Stimulated activated CD8-positive, alpha-beta memory T cell treated with anti-CD3 and anti-CD28 coated beads, Interleukin-12 subunit alpha, Interleukin-12 subunit beta, amount 100 ng/mL, for 4 hours (primary cell): ENCODE measurements at places on chromosomes 11 and 22.

- DNase-seq, result no peak
Observed at GRCh38 chr11:29217901-29218300, 798.9 kb downstream of the KCNA4 start.

DNA sequence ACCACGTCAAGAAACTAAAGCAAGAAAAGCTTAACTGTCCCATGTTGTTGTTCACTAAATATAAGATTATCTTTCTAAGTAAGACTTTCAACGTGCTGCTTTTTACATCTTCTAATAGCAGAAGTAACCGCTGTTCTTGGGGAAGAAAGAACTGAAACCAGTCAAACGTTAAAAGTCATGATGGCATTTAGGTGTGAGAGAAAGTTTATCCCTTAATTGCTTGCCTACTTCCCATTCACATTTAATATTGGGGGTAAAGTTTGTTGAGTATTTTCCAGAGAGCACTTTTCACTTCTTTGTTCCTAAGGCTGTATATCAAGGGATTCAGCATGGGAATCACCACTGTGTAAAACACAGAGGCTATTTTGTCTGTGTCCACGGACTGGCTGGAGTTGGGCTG lies 970 bp downstream of the OR5B21 start:
- DNase-seq, result no peak

GRCh38 chr11:63491240-63491587 lies 247 bp upstream of the PLAAT5 start:
- DNase-seq, result no peak

- no peak for DNase-seq
Observed at GRCh38 chr11:79382301-79383050, 58.4 kb downstream of the TENM4 start.

- no peak for DNase-seq
Observed at GRCh38 chr11:104570078-104570701, 328.1 kb downstream of the CASP12 start.

DNA sequence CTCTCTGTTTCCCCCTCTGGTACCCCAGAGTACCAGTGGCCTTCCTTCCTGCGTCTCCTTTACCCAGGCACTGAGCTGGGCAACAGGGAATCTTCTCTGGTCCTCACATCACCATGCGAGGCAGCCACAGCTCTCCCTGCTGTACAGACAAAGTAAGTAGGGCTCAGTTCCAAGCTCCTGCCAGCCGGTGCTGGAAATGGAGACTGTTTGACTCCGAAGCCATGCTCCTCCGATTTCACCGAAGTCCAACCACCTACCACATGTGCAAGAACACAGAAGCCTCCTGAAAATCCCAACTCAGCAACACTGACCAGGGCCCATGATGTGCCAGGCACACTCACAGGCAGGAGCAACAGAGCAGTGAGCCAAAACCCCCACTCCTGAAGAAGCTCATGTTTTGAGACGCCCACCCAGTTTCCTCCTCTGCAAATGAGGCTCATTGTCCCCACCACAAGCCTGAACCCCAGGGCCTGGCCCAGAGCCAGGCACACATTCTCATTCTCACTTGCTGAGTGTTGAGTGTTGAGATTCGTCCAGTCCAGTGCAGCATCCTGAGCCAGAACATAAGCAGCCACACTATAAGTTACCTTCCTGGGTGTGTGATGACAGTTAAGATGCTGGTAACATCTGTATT lies 156.0 kb downstream of the MPPED1 start:
- no peak for DNase-seq

GRCh38 chr11:5968394-5968793 lies at the start of gene OR56A5:
TSS of gene OR56A5 (minus strand) at chr11:5968494. CDS start at chr11:5968494, 0 bp downstream.
- no peak for DNase-seq

- DNase-seq, result no peak
Observed at GRCh38 chr11:20617346-20618005, 18.1 kb downstream of the SLC6A5 start.

DNA sequence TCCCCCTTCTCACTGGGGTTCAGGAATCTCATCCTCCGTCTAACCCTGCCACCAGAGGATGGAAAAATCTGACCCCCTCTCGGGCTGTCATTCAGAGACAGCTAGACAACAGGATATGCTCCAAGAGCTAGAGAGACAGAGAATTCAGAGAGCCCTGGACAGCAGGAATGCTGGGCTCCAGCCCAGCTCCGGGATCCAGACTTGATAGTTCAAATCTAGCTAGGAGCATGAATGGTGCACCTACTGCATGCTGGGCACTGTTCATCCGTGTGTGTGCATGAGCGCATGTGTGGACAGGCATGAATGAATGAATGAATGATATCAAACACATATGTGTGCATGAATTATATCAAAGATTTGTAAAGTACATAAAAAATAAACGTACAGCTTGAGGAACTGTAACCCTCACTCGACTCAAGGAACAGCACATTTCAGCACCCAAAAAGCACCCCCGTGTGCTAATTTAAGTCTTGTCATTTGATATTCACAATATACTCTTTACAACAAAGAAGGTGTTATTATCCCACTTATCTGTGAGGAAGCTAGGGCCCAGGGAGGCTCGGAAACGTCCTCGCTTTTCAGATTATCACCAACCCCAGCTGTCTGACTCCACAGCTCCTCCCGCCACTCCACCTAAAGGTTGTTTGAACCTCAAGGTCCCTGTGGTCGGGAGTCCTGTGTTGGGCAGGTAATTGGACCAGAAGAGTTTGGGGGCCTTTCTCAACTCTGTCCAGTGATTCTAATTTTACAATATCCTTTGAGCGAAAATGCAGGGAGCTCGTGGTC lies 640 bp upstream of the VSIG10L2 start:
- DNase-seq, result no peak

GRCh38 chr22:38180841-38181452 lies 683 bp downstream of the PLA2G6 start:
- DNase-seq, result no peak
